ENCODE measurements at places on chromosomes 7 and 10. TPM values are rescaled to one million over a fixed set of nuclear protein-coding genes. Genes with fewer than 3 reads are reported as not detected.

DNA sequence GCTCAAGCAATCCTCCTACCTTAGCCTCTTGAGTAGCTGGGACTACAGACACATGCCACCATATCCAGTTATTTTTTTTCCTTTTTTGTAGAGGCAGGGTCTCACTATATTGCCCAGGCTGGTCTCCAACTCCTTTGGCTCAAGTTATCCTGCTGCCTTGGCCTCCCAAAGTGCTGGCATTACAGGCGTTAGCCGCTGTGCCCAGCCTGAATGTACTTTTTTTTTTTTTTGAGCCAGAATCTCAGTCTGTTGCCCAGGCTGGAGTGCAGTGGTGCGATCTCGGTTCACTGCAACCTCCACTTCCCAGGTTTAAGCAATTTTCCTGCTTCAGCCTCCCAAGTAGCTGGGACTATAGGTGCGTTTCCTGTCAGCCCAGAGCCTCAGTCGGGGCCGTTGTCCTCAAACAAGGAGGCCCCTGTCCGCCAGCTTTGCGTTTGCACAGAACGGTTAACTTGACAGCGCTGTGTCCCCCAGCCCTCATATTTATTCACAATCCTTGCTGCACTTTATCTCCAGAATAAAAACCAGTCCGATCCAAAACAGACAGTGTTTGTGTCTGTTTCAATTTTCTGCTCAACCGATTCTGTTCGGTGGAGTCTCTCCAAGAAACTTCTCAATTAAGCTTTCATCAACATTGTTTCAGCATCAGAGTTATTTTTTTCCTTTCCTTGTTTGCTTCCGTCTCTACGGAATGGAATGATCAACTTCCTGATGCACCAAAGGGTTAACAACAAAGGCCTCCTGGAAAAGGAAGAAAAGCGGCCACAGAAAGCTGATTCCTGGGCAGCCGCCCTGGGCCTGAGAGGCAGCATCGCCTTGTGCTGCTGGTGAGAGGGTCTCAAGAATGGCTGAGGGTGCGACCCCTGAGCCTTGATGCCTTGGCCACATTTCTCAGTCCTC is 64.5 kb downstream of the PDIA4 start:
- no peak for DNase-seq

GRCh38 chr7:102089175-102090098 is 197.2 kb upstream of the SH2B2 start:
- DNase-seq, result no peak

DNA sequence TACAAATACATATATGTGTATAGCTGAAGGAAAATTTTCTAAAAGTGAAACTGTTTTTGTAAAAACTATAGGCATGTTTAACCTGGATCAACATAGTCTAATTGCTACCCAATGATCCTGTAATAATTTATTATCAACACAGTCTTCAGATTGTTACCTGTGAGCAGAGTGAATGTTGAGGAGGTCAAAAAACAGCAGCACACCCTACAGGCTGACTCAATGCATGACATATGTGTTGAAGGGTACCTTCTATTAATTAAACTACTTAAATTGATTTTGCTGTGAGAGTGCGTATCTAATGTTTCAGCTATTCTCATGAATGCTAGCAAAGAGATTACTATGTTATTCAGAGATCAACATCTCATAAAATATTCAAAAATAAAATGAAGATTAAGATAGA is 411.4 kb downstream of the TNS3 start:
- no peak for DNase-seq

SLC26A5 gene
- total RNA-seq, result 0.64 TPM

CTAGE8 gene
- 0.13 TPM for total RNA-seq

All from dermis microvascular lymphatic vessel endothelial cell (primary cell).